ENCODE measurements at places on chromosomes 5 and 9.
A peak's percentile ranks its signal among the peaks of the same experiment; 100 is the strongest.

- no peak overlapping the region for H3K4me3 ChIP-seq
- H3K27me3 ChIP-seq: no peaks in the 10 kb centered on the region
- peaks cover 7% of the 10 kb centered on the region for H3K4me1 ChIP-seq
- DNase-seq: no peak
- no peak overlapping the region for H3K27ac ChIP-seq
- no peaks in the 10 kb centered on the region for H3K36me3 ChIP-seq
Observed at GRCh38 chr9:7799944-7800285, 337 bp upstream of the DMAC1 start.

DNA sequence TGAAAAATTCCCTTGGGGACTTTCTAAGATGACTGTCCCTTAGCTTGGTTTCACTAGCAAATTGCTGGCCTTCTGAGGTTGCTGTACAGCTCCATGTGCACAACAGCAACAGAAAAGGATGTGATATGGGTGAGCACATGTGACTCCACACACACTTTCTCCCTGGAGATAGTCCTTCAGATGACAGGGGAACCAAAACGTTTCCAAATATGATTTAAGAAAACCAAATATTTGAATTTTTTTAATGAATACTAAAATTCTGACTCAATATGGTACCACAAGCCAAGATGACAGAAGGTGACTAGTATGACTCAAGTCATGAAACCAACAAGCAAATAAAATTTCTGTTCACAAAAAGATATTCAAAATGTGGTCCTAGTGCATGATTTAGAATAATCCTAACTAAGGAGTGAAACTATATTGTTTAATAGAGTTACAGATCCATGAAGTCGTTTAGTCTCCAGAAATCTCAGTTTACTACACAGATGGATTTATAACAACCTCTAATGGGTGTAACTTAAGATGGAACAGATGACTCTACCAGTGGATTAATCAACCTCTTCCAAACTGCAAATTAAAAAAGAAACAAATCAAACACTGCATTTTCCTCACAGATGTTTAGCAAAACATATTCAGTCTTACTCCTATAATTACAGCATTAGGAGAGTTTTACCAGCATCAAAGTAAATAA is 144.8 kb upstream of the PIK3R1 start:
- H3K27ac ChIP-seq: no peak overlapping the region
- no peak for DNase-seq
- no peaks in the 10 kb centered on the region for H3K36me3 ChIP-seq
- H3K27me3 ChIP-seq: no peaks in the 10 kb centered on the region

DNA sequence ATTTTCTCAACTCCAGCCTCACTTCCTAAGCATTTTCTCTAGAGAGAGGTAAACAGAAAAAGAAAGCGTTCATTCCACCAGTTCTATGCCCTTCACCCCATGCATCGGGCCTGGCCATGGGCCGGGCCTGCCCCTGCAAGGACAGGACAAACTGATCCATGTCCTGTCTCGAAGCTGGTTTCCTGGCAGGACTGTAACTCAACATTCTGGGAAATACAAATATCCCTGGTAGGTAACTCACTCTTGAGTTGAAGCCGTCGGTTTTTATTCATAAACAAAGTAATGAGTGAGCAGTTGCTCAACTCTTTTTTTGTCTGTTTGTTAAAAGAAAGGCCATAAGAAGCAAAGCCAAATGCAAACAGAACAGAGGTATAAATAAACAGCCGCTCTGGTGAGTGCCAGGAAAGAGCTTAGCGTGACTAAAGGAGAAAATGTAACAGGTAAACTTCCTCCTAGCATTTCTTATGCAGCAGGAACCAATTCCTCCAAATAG is 64.4 kb upstream of the DNAH5 start:
- no peaks in the 10 kb centered on the region for H3K36me3 ChIP-seq
- peaks cover 27% of the 10 kb centered on the region for H3K4me1 ChIP-seq
- peak overlapping the region; percentile 33 for H3K27ac ChIP-seq
- H3K27me3 ChIP-seq: no peaks in the 10 kb centered on the region
- no peak overlapping the region for H3K4me3 ChIP-seq

GRCh38 chr5:170315154-170315553 is 17.6 kb upstream of the LCP2 start:
- H3K27ac ChIP-seq: no peak overlapping the region
- no peaks in the 10 kb centered on the region for H3K36me3 ChIP-seq
- DNase-seq: no peak
- H3K27me3 ChIP-seq: no peaks in the 10 kb centered on the region
- H3K4me1 ChIP-seq: no peaks in the 10 kb centered on the region

- no peak overlapping the region for H3K4me3 ChIP-seq
- H3K36me3 ChIP-seq: no peaks in the 10 kb centered on the region
- H3K27me3 ChIP-seq: no peaks in the 10 kb centered on the region
- no peaks in the 10 kb centered on the region for H3K4me1 ChIP-seq
Observed at GRCh38 chr9:80899208-80899607, 790.1 kb downstream of the TLE1 start.

GRCh38 chr5:111138096-111138495 is 45.9 kb downstream of the WDR36 start:
- no peaks in the 10 kb centered on the region for H3K36me3 ChIP-seq
- H3K4me1 ChIP-seq: no peaks in the 10 kb centered on the region
- no peaks in the 10 kb centered on the region for H3K27me3 ChIP-seq
- H3K27ac ChIP-seq: no peak overlapping the region
- H3K4me3 ChIP-seq: no peak overlapping the region
